ENCODE measurements at places on chromosomes 12 and 14. TPM values are rescaled to one million over a fixed set of nuclear protein-coding genes. Genes with fewer than 3 reads are reported as not detected.

DNA sequence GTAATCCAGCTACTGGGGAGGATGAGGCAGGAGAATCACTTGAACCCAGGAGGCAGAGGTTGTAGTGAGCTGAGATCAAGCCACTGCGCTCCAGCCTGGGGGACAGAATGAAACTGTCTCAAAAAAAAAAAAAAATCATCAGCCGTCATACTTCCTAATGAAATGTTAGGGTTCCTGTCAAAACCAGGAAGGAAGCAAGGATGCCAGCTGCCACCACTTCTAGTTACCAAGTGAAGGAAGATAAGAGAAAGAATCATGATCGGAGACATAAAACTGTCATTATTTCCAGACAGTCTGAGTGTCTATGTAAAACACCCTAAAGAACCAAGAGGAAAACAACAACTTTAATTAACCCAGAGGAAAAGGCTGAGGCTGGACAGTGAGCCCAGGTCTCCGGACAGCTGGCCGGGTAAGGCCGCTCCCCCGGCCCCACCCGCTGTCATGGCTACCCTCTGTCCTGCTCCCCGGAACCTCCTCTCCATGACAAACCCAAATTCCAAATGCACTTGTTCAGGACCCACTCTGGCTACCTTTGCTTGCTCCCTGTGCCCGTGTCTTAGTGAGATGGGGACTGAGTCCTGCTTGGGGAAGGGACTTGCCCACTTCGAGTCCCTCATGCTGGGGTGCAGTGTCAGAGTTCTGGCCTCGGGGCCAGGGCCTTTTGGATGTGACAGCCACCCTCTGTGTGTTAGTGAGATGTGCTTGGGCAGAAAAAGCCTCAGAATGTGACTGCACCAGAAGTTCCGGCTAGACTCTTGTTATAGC, 29.0 kb downstream of the SLC6A12 start:
- DNase-seq = no peak

DNA sequence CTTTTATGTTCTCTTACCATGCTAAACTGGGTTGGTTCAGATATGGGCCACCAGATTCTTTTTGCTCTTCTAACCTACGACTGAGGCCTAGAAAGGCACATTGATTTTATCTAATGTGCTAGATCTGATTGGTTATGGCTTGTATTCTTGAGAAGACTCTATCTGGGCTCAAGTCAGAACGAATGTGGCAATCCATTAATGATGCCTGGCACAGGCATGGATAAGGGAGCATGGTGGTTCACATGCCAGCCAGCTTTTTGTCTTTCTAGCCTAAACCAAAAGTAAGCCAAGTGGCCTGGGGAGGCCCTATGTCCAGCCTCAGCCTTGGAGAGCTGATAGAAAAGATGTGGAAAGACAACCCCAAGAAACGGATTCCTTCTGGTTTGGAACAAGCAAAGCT, 82.7 kb downstream of the KNTC1 start:
- DNase-seq = no peak

DNA sequence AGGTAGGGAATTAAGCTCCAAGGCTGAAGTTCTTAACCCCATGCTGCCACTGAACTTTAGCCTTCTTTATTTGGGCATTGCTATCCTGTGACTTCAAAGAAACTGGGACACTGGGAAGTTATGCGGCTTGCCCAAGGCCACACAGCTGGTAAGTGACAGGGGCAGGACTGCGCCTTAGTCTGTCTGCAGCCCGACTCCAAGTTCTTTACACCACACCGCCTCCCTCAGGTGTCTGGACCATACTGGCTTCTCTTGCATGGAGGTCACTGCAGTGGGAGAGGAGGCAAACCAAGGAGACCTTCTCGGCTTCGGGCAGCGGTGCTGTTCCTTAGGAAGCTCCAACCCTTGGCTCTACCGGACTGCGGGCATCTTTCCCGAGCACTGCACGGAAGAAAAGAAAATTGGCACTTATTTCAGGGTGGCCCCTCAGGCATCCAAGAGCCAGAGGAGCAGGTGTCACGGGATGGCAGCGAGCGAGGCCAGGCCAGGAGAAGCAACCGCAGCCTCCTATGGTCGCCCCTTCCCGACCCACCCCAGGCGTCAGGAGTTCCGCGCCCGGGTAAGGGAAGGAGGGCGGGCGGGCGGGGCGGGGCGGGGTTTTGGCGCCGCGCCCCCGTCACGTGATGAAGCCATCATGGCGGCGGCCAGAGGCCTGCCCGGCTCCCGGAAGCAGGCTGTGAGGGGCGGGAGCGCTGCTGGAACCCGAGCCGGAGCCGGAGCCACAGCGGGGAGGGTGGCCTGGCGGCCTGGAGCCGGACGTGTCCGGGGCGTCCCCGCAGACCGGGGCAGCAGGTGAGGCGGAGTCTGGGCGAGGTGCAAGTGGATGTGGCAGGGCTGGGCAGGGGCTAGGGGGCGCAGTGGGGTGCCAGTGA, 16.4 kb upstream of the ESPL1 start:
- DNase-seq = peak; percentile 72

DNA sequence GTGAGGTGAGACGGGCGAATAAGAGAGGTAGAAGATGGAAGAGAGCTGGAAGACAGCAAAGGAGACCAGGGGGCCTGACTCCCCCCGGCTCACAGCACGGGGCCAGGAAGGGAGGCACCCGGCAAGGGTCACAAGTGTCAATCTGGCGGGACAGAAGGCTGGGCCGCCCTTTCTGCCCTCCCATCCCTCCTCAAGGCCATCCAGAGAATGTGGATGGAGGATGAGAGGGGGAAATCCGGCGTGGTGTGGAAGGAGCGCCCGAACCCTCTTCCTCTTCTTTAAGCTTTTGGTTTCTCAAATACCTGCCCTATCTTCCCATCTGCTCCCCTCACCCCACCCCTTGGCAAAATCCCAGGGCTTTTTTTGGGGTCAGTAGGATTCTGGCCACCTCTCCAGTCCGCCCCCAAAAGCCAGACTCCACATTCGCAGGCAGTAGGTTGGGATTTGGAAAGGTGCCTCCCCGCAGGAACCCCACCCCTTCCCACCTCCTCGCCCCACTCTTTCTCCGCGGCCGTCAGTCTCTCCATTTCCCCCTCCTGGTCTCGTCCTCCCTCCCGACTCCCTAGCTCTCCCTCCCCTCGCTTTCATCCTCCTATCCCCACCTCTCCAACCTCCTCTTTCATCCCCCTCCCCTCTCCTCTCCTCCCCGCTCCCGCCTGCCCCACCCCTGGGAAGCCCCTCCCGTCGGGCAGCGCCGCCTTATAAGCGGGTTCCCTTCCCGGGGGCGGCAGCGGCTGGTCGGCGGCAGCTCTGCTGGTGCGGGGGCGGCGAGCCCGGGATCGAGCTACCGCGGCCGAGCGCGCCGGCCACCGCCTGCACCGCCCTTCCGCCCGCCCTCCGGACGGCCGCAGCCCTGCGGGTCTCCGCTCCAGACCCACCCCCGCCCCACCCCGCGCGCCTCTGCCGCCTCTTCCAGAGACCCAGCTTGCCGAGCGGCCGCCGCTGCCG, at the start of gene PTMS:
Gene PTMS, plus strand, starts transcription at position 730 of the 948 bp plus-strand sequence. CDS start 343 bp downstream, outside the sequence.
- DNase-seq = peak; percentile 85

The MIP gene
- not detected for polyA plus RNA-seq

DNA sequence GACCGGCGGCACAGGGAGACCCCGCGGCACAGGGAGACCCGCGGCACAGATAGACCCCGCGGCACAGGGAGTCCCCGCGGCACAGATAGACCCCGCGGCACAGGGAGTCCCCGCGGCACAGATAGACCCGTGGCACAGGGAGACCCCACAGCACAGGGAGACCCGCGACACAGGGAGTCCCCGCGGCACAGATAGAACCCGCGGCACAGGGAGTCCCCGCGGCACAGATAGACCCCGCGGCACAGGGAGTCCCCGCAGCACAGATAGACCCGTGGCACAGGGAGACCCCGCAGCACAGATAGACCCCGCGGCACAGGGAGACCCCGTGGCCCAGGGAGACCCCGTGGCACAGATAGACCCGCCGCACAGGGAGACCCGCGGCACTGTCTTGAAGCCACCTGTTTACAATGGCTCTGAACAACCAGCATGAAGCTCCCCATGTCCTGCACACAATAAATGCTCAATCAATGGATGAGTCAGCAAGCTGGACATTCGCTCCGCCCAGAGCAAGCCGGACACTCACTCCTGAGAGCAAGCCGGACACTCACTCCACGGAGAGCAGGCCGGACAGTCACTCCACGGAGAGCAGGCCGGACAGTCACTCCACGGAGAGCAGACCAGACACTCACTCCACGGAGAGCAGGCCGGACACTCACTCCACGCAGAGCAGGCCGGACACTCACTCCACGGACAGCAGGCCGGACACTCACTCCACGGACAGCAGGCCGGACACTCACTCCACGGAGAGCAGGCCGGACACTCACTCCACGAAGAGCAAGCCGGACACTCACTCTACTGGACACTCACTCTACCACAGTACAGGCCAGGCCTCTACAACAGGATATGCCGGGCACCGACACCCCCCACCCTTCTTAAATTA, 121.9 kb downstream of the RFLNA start:
- DNase-seq = no peak

DNA sequence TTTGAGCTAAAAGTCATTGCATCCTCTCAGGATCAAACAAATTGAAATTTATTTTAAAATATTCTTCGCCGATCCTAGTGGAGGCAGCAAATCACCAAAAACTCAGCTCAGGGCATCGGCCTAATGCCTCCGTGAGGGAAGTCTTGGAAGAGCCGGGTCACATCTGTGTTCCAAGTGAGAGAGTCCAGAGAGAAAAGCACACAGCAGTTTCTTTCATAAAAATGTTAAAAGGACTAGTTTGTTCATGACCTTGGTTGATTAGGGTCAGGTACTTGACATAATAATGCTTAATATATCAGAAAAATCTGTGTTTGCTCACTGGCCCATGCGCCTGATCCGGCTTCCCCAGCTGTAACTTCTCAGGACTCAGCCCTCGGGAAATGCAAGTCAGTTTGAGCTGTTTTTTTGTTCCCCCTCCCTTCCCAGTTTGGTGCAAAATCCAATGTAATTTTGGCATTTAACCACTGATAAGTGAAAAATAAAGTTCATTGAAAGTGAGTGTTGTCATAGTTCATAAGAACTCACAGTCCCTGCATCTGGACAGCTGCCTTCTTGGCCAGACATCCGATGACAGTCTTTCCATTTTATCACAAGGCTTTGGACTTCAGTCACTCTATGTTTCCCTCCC, 161.7 kb downstream of the CAND1 start:
- DNase-seq = peak; percentile 41

DNA sequence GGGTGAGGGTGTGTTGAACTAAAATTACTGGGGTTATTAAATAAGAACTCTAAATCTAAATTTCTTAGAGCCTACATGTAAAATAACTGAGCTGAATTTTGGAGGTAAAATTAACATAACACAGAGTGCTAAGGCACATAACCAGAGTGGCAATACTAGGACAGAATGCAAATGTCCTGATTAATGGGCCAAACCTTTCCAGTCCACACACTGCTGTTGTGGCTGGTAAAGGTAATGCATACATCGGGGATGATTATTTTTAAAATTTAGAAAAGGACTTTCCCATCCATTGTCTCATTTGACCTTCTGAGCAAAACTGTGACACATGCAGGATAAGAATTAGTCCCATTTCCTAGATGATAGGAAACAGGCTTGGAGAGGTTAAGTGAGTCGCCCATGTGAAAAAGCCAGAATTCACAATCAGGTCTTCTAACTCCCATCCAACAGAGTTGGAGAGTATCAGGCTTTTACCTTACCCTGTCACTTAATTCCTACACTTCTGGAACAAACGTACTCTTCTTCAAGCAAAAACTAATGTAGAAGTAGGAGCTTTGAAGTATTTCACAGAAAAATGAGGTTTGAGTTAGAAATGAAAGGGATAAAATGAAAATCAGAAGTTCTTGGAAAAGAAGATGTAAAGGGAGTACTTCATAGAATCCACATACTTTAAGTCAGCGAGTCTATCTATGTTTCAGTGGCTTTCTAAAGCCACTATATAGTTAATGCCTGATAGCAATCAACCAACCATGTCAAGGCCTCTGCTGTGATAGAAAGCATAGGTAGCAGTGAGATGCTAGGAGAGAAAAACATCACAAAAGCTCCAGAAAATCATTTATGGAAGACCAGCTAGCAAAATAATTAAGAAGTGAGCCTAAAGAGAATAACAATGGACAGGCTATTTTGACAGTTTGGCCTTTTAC, 334.9 kb upstream of the DIO2 start:
- no peak for DNase-seq

DNA sequence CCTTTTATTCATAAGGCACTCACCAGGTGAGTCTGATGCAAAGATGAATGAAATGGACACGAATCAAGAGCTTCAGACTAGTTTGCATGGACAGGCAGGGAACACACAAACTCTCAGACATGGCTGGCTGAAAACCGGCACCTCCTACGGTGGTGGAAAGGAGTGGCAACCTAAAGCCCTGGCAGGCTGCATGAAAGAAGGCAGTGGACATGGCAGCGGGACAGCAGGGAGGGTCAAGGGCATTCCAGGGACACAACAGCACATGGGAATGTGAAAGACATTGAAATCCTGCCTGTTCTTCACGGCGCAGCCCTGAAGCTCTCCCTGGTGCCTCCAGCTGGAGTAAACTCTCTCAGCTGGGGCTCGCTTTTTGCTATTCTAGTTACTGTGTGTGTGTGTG, 16.6 kb upstream of the LRTM2 start:
- no peak for DNase-seq

The KRT85 gene
- not detected for polyA plus RNA-seq

- no peak for DNase-seq
These were observed 21.3 kb upstream of the HSP90B1 start for GRCh38 chr12:103908877-103909276.

Measured in heart right ventricle (tissue), 16 donors.